ENCODE measurements at places on chromosomes 6 and 20. TPM values are rescaled to one million over a fixed set of nuclear protein-coding genes. Genes with fewer than 3 reads are reported as not detected.

Gene RIN2
- total RNA-seq, result 62.8 TPM

DNA sequence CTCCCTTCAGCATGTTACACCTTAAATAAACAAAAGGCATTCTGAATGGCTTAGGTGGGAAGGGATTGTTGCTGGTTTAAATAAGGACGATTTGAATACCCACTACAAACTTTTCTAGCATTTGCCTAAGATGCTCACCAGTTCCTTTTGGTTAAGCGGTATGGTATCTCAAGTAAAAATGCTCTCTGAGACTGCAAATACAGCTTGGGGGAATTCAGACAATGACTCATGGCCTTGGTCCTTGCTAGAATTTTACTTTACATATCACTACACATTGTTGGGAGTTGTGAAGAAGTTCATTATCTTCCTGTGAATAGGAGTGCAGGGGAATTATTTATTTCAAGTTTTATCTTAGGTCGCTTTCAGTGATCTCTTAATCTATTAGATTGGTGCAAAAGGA is 670.7 kb downstream of the UTRN start:
- peak; percentile 70 for DNase-seq

Gene GINM1
- total RNA-seq, result 49.6 TPM

Gene LY6G6D
- not detected for total RNA-seq

GRCh38 chr20:32338665-32339064 is 19.5 kb upstream of the ASXL1 start:
- DNase-seq, result no peak

Data from RPMI7951 (cell line).